CD4-positive, alpha-beta T cell treated with Interleukin-15 for 1 hour (primary cell): ENCODE measurements at places on chromosomes 5 and 9.

- DNase-seq = peak; percentile 33
Measured at GRCh38 chr9:68978066-68978465, 35.8 kb downstream of the PRKACG start.

- no peak for DNase-seq
Measured at GRCh38 chr9:94761481-94761880, 35.0 kb downstream of the AOPEP start.

- no peak for DNase-seq
Measured at GRCh38 chr5:38258319-38259061, at the start of gene EGFLAM. TSS of gene EGFLAM (plus strand) at chr5:38258559. CDS start at chr5:38258755, 196 bp downstream.

GRCh38 chr5:14744296-14745187 lies 80.0 kb downstream of the OTULIN start:
- no peak for DNase-seq

- no peak for DNase-seq
Measured at GRCh38 chr9:131889437-131890251, 149.8 kb upstream of the RAPGEF1 start.

GRCh38 chr5:893711-894110 lies 1.0 kb downstream of the TRIP13 start:
- no peak for DNase-seq

DNA sequence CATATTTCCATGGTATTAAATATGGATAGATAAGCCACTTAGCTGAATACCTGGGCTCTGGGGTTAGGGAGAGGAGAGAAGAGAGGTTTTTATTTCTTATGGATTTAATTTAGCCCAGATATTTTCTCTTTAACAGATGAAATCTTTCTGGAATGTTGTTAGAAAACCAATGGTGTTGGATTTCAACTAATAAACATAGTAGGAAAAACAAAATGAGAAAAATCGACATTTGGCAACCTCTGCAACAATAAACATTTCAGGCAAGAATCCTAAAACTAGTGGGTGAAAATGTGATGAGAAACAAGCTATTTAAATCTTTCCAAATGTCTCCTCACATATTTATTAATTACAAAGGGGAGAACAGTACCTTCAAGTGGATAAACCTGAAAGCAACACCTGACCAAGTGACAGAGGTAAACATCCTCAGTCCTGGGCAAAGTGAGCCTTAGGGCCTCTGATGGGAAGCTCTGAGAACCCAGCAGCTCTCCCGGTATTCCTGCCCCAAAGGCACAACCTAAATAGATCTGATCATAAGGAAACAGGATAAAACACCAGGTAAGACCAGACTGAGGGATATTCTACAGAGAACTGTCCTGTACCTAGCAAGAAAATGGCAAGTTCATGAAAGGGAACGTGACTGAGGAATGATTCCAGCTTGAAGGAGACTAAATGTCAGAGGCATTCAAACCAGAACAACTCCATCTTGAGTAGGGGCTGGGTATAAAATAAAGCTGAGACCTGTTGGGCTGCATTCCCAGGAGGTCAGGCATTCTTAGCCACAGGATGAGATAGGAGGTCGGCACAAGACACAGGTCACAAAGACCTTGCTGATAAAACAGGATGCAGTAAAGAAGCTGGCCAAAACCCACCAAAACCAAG lies 163.7 kb downstream of the ESM1 start:
- no peak for DNase-seq

DNA sequence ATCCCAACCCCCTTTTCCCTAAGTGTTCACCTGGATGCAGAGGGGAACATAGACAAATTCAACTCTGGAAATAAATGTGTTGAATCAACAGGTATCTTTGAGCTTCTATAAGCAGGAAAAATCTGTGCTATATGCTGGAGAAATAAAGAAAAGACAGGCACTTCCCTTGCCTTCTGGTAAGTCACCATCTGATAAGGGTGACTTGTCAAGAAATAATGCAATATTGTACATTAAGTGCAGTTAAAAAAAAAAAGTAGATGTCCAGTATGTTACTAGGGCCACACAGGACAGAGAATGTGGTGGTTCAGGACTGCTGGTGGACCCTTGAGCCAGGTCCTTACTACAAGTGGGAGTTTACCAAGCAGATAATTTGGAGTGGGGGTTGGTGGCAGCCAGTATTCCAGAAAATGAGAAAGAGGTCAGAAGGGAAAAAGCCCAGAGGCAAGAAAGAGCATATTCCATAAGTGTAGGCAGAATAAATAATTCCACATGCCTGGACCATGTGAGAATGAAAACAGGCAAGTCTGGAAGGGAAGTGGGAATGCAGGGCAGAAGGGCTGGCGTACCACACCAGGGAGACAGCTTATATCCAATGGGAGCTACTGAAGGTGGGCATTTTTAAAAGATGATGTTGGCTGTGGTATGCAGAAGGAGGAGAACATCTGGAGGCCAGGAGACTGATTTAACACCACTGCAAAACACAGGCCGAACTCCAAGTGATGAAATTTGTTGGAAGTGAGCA lies 209.9 kb downstream of the SEMA5A start:
- no peak for DNase-seq

- DNase-seq = peak; percentile 95
Measured at GRCh38 chr9:137461663-137462395, 2.7 kb upstream of the NSMF start.

DNA sequence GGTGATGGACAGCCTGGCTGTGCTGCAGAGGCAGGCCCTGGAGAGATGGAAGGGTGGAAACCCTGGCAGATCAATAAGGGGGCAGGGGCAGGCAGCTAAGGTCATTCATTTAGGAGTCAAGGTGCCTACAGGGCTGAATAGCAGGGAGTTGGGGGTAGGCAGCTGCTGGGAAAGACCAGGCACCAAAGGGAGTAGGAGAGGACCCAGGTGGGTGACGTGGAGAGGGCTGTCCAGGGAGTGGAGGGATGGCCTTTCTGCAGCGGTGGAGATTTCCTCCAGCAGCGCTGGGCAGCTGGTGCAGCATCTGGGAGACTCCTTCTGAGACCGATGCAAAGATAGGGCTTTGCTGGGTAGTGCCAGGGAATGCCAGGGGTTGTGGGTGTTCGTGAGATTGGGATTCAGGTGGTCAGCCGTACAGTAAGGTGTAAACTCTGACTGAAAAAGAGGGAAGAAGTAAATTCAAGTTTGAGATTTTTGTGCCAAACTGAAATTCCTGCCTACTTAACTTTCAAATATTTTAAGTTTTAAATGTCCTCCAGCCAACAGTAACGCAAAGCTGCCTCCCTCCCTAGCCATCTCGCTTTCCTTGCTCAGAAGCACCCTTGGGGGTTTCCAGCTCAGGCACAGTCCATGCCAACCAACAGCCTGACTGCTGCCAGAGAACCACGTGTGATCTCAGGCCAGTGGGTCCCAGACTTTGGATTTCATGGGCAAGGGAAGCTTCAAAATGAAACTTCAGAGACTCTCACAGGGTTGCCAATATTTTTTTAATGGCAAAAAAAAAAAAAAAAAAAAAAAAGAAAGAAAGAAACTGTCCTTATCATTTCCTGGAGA lies 18.6 kb upstream of the ANGPTL2 start:
- DNase-seq = no peak

- no peak for DNase-seq
Measured at GRCh38 chr9:6968271-6968670, 210.5 kb downstream of the KDM4C start.

GRCh38 chr9:126325821-126326220 lies 808 bp upstream of the MVB12B start:
- no peak for DNase-seq

GRCh38 chr9:136361047-136361753 lies 2.3 kb downstream of the DNLZ start:
- DNase-seq = no peak

GRCh38 chr5:104178829-104179456 lies 616.4 kb upstream of the NUDT12 start:
- no peak for DNase-seq

GRCh38 chr5:59051951-59052350 lies 469.1 kb downstream of the RAB3C start:
- DNase-seq = no peak

DNA sequence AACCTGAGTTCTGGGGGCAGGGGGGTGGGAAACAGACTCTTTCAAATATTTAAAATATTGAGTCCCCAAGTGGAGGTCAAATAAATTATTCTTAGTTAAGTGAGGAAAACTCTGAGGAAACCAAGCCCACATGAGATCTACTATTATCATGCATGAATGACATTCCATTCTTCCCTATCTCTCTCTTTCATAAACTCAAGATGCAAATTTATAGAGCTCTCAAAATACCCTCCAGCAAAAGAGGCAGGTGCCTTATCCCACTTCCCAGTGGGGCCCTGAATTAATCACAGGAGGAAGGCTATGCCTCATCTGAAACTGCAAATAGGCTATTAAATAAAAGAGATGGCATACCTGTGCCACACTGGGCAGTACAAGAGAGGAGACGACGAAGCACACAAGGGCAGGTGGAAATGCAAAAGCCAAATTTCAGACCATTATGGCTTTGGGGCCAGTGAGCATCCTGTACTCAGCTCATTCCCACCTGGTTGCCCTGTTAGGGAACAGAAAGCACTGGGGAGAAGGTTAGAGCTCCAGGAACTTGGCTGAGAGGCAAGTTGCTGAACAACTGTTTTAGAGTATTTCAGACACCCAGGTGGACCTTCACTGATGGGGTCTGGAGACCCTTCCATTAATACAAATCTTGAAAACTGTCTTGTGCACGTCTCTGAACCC lies 102.2 kb upstream of the EQTN start:
- DNase-seq = no peak

- no peak for DNase-seq
Measured at GRCh38 chr5:130868186-130868840, 296.7 kb downstream of the HINT1 start.

- DNase-seq = no peak
Measured at GRCh38 chr5:67875601-67876000, 340.0 kb upstream of the PIK3R1 start.

DNA sequence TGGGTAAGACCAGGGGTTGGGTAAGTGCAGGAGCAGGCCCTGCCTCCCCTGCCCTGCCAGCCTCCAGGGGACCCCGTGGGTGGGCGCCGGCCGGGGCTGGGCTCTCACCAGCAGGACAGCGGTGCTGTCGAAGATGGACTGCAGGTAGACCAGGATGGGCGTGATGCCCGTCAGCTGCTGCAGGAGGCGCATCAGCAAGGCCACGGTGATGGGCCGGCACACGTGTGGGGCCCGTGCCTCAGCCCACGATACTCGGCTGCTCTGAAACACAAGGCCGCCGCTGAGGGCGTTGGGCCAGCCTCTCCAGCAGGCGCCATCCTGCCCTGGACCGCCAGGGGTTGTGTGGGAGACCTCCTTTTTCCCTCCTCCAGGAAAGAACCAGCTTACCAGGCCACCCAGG lies 4.0 kb downstream of the SLC2A6 start:
- no peak for DNase-seq

DNA sequence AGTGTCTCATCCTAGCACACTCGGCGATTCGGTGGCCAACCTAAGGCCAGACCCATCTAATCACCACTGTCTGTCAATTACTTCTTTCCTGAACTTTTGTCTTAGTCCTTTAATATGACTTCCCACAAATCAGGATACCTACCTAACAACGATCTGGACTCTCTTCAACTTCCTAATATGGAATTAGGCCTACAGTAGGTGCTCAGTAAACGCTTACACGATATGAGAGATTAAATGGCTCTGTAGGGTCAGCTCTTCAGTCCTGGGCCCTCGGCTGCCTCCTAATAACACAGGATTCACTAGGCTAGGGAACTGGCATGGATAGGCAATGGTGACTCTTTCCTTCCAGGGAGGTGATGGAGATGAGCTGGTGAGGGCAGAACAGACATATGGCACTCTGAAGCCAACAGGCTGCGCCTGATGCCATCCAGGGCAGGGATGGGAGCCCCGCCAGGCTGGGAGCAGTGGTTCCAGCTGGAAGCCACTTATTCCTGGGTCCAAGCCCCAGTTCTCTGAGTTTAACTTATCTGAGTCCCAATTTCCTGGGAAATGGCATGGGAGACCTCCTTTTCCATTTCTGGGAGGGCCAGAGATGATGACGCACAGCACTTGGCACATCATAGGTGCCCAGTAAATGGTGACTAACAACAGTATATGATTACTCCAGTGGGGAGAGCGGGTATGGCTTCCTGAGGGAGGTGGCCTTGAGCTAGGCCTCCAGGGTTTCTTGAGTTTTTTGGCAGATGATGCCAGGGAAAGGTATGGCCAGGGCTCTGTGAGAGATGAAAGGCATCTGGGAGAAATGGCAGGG lies 7.3 kb downstream of the PDGFRB start:
- no peak for DNase-seq

DNA sequence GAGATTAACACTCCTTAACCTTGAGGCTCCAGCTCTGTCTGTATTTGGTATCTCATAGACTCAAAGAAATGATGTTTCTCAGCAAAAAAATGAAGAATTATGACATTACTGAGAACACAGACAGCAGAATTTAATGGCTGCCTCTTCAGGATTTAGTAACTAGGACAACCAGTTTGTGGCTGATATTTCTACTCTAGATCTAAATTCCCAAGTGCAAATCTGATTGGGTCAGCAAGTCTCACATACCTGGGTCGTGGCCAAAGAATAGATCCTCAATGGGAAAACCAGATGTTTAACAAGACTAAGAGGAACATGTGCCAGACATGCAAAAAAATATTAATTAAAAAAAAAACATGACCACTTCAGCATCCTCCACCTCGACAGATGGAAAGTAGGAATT lies 608.9 kb downstream of the DTWD2 start:
- DNase-seq = no peak

DNA sequence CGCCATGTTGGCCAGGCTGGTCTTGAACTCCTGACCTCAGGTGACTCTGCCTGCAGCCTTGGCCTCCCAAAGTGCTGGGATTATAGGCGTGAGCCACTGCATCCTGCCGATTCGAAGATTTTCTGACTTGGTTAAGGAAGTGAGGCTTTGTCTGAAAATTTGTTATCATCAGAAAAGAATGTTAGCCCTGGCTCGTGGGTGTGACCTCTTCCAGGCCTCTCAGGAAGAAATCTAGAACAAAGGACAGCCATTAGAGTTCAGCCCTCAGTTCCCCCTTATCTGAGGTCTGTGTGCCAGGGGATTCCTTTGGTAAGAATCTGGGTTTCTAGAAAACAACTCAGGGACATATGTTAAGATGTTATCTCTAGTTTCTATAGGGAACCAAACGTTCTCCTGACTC lies 6.2 kb downstream of the OR2S2 start:
- DNase-seq = no peak

DNA sequence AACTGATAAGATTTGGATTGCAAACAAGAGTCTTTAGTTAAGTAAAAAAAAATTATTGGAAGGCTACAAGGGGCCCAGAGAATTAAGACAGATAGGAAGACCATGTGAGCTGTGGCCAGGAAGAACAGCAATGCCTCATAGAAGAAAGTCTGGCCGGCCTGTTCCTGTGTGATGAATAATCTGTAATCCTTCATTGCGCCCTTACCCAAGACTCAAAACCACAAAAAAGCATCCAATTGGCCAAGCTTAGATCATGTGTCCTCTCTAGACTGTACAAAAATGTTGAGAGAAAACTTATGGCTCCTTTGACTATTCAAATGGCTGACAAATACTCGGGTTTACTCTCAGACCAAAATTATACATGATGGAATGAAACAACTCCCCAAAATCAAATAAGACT lies 1383.5 kb downstream of the PTPRD start:
- no peak for DNase-seq

- no peak for DNase-seq
Measured at GRCh38 chr9:99873943-99874584, 32.4 kb upstream of the STX17 start.
